ENCODE measurements at places on chromosomes 2 and 18.

- DNase-seq, result no peak
Observed at GRCh38 chr2:57622009-57622408, 424.6 kb upstream of the VRK2 start.

DNA sequence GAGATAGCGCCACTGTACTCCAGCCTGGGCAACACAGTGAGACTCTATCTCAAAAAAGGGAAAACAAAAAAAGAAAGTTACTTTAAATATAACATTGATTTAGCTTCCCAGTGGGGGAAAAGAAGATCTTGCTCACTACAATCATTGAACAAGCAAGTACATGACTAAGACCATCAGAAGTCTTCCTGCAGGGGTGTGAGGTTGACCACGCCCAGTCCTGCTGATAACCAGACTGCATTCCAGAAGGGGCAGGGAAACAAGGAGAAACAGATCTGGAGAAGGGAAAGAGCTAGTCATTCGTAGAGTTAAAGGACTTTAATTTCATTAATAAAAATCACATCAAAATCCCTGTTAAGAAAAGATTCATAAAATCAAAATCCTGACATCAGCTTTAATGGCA lies 77.5 kb downstream of the EPHA4 start:
- no peak for DNase-seq

- no peak for DNase-seq
Observed at GRCh38 chr18:77772177-77772576, 522.5 kb downstream of the GALR1 start.

GRCh38 chr2:111965062-111965461 lies 66.7 kb downstream of the MERTK start:
- DNase-seq, result no peak

DNA sequence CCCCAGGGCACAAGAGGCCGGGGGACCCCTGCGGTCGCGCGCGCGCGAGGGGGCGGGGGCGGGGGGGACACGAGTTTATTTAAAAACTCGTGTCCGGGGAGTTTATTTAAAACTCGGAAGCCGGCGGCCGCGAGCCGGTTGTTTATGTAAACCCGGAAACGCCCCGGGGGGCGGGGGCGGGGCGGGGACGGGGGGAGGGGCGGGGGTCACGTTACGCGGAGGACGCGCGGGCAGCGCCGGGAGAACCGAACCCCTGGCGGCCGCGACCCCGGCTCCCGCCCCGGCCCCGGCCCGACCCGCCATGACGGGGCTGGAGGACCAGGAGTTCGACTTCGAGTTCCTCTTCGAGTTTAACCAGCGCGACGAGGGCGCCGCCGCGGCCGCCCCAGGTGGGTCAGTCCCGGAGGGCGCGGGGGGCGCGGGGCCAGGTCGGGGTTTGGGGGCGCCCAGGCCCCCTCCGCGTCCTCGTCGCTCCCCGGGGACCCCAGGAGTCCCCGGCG lies 4.4 kb downstream of the NFATC1 start:
- peak; percentile 63 for DNase-seq

- no peak for DNase-seq
Observed at GRCh38 chr18:37403100-37403781, 162.4 kb downstream of the CELF4 start.

GRCh38 chr18:62170857-62171256 lies 16.0 kb downstream of the PIGN start:
- DNase-seq, result no peak

Data from neural progenitor cell (in vitro differentiated cells).